Pulmonary artery endothelial cell (primary cell): ENCODE measurements at places on chromosomes 1 and 21.

GRCh38 chr1:203447151-203447550 is 28.5 kb upstream of the PRELP start:
- DNase-seq: no peak

DNA sequence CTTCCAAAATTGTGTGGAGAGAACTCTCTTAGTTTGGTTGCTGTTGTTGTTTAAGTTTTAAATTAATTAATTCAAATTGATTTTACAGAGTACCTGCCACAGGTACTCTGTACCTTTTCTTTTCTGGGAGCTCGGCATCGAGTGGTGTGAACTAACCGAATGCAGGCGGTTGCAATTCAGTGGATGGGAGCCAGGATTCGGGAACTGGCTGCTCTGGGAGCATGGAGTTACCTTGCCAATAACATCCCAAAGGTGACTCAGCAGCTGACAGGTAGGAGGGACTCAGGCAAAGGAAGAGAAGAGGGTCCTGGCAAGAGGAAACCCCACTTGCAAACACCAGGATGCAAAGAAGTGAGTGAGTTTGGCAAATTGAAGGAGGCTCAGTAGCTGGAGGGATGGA is 24.7 kb upstream of the KANK4 start:
- no peak for DNase-seq

GRCh38 chr1:154842635-154843034 is 27.4 kb downstream of the KCNN3 start:
- DNase-seq: no peak

DNA sequence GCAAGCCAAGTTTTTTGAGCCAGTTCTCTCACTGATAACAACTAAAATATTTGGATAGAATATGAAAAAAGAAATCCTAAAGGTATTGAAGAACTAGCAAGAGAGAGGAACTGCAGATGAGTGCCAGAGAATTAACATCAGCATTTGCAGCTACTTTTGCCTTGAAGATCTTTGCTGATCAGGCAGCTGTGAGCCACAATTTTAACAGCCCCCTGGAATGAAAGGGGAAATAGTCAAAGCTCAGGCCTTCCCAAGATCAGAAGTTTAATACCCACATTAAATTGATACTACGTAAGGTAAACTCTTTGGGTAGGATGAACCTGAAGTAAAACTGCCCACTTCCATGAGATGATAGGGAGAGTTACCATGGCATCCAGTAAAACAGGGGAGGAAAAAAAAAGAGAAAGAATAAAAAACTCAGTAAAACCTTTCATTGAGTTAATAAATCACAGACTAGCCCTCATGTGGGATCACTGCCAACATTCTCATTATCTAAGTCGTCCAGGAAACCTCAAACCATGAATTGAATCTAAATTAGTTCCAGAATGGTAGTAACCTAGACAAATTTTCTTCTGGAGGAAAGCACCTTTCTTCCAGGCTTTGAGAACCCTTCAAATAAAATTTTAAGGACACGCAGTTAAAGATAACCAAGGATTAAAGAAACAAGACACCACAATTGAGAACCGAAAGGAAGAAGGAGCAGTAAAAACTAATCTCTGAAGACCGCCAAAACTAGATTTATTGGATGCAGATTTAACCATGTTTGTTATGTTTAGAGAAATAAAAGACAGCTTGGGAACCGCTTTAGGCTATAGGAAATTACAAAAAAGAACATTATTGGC is 28.3 kb downstream of the SCP2 start:
- DNase-seq: peak; percentile 2

- DNase-seq: no peak
Observed at GRCh38 chr1:6724517-6725141, 23.0 kb upstream of the DNAJC11 start.

- no peak for DNase-seq
Observed at GRCh38 chr21:35587841-35588380, 472.4 kb downstream of the SETD4 start.

DNA sequence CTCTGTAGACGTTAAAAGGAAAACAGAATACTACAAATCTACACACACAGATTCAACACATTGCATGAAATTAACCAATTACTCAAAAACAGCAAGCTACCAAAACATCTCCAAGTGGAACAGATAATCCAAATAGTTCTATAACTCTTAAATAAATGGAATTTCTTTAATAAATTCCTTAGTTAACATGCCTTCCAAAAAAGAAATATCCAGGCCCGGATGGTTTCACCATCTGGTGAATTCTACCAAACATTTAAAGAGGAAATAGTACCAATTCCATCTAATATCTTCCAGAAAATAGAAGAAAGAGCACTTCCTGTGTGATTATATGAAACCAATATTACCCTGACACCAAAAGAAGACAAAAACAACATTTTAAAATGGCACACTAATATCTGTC is 52.8 kb upstream of the COL6A2 start:
- no peak for DNase-seq

DNA sequence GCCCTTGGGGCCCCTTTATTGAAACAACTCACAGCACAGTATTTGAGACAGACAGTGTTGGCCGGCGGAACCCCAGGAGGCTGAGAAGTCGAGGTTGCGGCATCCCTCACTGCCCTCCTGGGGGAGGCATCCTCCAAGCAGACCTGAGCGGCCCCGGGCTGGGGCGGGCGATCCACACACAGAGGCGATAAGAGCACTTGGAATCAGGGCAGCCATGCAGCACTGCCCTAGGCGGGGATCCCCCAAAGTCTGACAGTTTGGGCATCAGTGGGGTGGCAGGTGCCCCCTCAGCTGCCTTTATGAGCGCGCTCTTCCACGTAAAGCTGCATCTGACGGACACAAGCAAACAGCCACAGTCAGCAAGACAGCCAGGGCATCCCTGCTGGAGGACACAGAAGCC is 6.5 kb downstream of the MAD2L2 start:
- DNase-seq: no peak

DNA sequence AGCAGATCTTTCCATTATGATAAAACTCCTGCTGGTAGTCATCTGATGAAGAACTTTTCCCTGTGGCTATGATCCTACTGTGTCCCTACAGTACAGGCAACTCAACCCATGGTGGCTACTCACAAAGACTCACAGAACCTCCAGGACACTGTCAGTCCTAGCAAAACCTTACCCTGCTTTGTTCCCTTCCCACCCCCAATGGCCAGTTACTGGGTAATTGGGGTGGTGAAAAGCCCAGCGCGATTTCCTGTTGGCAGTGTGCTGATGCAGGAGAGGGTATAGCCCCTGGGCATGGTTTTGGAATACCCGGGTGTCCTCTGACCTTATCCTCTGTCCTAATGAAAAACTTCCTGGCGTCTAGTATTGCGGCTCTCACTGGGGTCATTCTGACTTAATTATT is 533 bp upstream of the RGL1 start:
- DNase-seq: no peak

DNA sequence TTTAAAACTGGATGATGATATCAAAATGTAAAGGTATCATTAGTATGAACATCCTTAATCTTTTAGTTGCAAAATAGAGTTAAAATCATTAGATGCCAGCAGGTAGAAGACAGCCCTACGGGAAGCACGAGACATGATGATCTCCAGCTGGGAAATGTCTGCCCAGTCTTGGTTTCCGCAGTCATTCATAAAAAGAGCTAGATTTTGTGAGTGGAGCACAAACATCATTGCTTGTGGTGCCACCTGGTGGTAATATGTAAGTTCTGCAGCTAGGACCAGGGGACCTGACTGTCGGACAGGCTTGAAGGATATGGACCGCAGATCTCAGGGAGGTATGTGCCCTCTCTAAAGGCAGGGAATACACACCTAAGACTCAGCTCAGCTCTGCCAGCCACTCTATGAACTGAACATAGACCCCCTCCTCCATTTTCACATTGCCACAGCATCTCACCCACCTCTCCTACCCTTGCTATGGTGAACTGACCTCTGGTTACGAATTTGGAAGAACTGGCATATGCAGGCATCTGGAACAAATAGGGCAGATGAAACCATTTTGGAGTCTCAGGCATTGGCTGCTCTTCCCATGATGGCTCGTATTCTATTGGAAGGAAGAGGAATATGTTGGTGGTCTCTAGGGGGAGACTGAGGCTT is 9.2 kb downstream of the FCMR start:
- DNase-seq: peak; percentile 26

DNA sequence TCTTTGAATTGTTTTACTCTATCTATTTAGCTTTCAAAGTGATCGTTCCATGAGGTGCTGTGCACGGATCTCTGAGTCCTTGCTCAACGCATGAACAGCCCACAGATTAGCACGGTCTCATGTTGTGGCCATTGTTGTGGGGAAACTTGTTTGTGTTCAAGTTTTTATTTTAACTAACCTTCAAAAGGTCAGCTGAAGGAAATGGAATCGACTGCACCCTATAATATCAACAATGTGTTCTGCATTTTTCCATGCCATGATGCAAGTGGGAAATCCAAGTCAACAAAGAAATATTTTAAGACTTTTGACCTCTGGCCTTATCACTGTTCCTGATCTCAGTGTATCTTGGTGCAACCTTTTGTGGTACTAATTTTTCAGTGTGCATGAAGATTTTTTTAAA is 6.1 kb downstream of the SH2D1B start:
- DNase-seq: no peak

GRCh38 chr1:39262802-39263201 is 58.3 kb downstream of the MACF1 start:
- no peak for DNase-seq

DNA sequence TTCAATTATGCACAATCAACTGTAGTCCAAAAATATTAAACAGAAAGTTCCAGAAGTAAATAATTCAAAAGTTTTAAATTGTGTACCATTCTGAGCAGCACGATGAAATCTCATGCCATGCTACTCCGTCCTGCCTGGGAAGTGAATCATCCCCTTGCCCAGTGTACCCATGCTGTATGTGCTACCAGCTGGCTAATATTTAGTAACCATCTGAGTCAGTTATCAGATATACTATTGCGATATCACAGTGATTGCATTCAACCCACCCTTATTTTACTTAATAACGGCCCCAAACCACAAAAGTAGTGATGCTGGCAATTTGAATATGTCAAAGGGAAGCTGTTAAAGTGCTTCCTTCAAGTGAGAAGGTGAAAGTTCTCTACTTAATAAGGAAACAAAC is 56.2 kb downstream of the EVI5 start:
- no peak for DNase-seq

- no peak for DNase-seq
Observed at GRCh38 chr1:156487862-156488261, 12.7 kb downstream of the MEF2D start.

DNA sequence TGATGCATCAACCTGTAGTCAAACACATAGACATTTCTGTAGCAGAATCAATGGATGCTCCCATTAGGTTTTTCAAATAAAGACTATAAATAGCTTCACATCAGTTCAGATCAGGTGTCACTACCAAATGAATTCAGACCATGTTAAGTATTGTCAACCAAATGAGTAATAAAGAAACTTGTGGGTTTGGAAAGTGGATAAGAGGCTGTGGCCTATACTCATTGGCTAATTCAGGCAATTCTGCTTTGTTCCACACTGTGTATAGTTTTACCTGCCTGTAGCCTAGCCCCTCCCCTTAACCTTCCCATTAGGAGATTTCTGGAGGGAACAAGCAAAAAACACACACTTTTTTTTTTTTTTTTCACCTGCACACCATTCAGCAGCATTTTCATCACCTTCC is 321.2 kb downstream of the HLX start:
- DNase-seq: no peak

DNA sequence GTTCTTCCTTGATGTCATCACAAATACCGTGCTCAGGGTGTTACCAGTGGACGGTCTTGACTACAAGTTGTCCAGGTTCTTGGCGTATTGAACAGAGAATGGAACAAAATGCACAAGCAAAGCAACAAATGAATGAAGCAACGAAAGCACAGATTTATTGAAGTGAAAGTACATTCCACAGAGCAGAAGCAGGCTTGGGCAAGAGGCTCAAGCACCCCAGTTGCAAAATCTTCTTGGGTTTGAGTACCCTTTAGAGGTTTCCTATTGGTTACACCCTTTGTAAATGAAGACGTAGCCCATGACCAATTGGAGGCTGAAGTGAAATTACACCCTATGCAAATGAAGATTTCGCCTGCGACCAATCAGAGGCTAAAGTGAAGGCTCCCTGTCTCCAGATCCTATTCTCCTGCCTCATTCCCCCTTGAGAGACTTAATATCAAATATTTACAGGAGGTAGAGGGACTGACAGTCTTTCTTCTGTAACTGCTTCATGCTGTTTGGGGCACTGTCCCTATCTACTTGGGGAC is 38.3 kb downstream of the YY1AP1 start:
- no peak for DNase-seq

DNA sequence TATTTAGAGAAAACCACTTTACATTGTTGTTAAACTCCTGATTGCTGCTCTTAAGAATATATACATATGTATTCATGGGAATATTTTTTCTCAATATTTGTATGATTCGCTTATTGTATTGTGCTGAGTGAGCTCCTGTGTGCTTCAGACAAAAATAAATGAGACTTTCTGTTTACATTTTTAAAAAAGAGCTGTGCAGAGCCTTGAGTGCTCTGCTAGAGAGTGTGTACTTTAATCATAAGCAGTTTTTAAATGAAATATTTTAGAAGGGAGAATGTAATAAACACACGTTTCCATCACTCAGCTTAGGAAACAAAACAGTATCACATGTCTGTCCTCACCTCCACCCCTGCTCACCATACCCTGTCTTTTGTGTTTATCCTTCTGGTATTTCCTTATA is 9.7 kb downstream of the PTPN14 start:
- DNase-seq: no peak

DNA sequence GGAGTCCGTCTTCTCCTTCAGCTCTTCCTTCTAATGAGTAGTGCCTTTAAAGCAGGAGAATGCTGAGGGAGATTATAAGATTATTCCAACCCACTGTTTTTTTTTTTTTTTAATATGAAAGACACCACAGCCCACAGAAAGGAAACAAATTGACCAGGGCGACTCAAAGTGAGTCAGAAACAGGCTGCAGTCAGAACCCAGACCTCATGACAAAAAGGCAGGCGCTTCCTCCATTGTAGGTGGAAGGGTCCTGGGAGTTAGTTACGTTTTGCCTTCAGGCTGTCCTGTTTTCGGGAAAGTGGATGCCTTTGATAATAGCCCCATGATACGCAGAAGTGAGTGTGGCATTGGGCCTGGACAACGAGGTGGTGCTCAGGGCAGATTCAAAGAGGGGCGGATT is 21.0 kb downstream of the PLXNA2 start:
- DNase-seq: no peak

- no peak for DNase-seq
Observed at GRCh38 chr1:75707191-75707590, 17.3 kb upstream of the ACADM start.
